ENCODE measurements at places on chromosomes 13 and 19.

DNA sequence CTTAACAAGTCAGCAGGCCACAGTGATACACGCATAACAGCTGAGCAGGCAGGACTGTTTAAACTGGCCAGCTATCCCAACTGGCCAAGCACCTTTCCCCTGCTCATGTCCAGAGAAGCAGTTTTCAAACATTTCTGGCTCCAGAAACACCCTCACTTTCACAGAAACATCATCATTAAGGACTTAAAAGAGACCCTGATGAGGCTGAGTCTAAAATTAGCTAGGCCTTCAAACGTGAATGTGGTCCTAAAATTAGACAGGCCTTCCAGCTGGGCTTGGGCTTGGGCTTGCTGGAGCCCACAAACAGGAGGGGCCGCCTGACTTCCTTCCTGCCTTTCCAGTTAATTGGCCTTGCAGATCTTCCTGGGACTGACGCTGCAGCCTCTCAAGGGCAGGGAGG is 334.2 kb downstream of the DNAJC15 start:
- DNase-seq, result no peak

DNA sequence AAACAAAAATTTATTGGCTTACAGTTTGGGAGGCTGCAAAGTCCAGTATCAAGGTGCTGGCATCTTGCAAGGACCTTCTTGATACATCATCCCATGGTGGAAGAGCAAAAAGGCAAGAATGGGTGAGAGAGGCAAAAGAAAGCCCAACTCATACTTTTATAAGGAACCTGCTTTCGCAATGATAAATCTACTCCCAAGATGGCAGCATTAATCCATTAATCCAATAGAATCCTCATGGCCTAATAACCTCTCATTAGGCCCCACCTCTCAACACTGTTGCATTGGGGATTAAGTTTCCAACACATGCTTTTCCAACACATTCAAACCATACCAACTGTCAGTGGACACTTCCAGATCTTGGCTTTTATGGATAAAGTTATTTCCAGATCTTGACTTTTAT is 48.7 kb upstream of the ZNF507 start:
- DNase-seq, result no peak

- DNase-seq, result no peak
These were observed at the start of gene ZFR2 for GRCh38 chr19:3868770-3869456. ZFR2 (minus strand) TSS chr19:3869038; CDS start chr19:3869017, 21 bp downstream.

GRCh38 chr13:72368031-72368430 is 359.4 kb downstream of the MZT1 start:
- no peak for DNase-seq

GRCh38 chr13:50617134-50617721 is 226.3 kb downstream of the DLEU7 start:
- DNase-seq, result no peak

GRCh38 chr19:46080561-46080960 is 39.8 kb upstream of the IGFL4 start:
- DNase-seq, result no peak

GRCh38 chr13:114143806-114144605 is 11.6 kb upstream of the RASA3 start:
- peak; percentile 50 for DNase-seq

DNA sequence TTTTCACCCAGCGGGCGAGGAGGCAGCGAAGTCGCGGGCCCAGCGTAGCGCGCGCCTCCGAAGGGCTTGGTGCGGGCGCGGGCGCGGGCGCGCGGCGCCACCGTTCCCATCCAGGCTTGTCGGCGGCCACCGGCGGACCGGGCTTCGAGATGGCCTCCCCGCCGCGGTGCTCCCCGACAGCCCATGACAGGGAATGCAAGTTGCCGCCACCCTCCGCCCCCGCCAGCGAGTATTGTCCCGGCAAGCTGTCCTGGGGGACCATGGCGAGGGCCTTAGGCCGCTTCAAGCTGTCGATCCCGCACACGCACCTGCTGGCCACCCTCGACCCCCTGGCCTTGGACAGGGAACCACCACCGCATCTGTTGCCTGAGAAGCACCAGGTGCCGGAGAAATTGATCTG is at the start of gene WDR88:
TSS of gene WDR88 (plus strand) at position 94 of the 400 bp plus-strand sequence. CDS start at position 150, 56 bp downstream.
- DNase-seq, result no peak

DNA sequence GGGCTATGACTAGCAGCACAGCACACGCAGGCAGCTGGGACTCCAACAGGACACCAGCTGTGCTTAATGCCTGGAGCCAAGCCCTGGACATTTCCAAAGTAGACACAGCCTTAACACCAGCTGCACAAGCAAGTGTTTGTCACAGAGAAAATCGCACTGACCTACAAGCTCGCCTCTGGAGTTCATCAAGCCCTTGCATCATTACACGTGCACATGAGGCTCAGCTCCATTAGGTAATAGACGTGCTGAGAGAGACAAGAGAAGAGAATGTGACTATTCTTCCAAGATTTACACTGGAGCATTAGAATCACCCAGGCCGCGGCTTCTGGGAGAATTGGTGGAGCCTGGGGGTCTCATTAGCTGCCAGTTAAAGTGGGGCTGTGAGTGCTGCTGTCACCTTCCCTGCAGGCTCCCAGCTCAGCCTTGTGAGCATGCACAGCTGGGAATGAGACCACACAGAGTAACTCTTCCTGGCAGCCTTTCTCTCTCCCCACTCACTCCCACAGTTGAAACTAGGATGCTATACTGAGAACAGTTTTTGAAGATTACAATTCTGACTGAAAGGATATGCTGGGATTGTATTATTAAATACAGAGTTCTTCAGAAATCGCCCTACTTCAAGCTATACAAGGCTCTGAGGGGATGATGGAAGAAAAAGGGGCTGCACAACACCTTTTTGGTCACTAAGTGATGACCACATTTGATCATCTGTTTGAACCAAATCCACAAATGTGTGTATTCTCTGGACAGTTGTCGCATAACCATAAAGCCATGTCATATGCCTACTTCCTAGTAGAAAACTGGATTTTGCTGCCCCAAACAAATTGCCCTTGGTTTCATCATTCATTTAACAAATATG is 10.5 kb downstream of the STOML3 start:
- DNase-seq, result no peak

DNA sequence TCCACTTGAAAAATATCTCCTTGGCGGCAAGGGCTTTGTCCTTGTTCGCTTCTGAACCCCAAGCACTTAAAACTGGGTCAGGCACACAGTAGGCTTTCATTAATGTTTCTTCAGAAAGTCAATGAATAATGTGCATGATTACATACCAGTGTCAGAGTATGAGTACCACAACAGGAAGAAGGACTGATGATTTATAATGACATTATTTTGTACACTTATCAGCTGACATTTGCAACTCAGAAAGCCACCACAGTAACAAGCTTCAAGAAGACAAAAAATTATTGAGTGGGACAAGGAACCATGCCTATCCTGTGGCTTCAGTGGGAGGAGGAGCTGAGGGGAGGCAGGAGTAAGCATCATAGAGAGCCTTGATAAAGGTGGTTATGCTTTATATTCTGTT is 10.0 kb downstream of the POLR1D start:
- no peak for DNase-seq

DNA sequence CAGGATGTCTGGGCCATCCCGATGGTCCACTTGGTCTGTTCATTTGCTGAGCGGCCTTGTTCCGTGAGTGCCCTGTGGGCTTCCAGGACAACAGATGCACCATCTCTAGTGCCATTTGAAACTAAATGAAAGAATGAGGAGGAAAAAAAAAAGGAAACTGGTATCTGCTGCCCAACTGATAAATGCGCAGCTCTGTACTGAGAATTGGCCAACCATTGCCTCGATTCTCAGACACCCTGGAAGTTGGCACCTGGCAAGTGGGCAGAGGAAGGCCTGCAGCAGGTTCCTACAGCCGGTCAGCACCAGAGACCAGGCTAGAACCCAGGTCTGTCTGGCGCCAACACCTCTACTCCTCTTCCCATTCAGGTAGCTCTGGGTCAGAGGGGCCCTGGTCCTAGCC is 18.9 kb downstream of the SLC7A1 start:
- no peak for DNase-seq

- DNase-seq, result no peak
These were observed 27.4 kb upstream of the PSPC1 start for GRCh38 chr13:19810151-19810550.

DNA sequence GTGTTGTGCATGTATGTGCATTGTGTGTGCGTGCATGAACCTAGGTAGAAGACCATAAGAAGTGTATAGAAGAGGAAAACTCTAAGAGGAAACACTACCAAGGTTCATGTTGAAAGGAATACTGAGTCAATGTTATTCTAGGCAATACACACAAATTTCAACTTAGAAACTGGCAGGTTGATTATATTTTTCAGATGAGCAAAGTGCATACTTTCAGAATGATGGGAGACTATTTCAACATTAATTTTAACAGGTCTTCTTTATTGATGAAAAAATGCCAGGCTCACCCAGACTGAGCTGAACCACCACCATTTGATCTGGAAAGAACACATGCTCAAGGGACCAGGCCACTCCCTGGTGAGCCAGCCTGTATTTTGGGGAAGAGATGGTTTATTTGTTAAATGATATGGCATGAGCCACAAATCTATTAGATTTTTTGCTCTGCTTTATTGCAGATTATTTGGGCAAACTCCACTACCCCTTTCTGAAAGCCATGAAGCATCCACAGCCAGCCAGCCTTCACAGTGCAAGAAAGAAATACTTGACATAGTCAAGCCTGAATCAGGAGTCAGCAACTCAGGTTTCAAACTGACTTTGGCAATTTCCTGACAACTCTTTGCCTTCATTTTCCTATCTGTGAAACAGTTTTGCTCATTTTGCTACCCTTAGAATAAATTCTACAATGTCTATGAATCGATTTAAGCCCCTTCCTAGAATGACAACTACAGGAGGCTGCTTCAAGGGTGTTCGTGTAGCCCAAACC is 368.9 kb downstream of the COG6 start:
- no peak for DNase-seq

- DNase-seq, result no peak
These were observed 571.1 kb upstream of the ARGLU1 start for GRCh38 chr13:107139006-107139405.

- no peak for DNase-seq
These were observed 795.3 kb upstream of the PCDH20 start for GRCh38 chr13:62210951-62211350.

GRCh38 chr19:35328851-35329285 is at the start of gene CD22:
CD22 (plus strand) TSS chr19:35329187; CDS start chr19:35332041, 2,854 bp downstream.
- DNase-seq, result no peak

DNA sequence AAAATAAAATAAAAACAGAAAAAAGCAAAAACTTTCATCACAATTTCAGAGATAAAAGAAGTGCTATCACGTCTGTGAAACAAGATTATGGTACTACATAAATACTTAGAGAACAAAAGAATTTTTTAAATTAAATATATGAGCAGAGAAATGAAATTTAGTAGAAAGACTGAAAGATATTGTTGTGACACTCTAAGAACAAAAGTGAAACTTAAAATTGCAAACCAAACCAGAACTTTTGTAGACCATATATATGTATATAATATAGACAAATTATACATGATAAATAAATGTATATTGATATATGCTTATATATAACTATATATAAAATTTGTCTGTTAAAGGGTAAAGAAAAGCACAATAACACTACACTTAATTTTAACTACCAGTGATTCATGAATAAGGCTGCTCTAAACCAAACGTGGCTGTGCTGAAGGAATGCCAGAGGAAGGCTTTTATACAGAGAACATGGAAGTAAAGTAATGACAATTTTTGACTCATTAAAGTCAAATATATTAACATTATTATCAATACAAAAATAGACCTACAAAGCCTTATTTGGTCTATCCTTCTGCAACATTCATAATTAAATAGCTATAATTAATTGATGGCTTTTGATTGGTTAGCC is 1516.7 kb upstream of the PCDH20 start:
- no peak for DNase-seq

DNA sequence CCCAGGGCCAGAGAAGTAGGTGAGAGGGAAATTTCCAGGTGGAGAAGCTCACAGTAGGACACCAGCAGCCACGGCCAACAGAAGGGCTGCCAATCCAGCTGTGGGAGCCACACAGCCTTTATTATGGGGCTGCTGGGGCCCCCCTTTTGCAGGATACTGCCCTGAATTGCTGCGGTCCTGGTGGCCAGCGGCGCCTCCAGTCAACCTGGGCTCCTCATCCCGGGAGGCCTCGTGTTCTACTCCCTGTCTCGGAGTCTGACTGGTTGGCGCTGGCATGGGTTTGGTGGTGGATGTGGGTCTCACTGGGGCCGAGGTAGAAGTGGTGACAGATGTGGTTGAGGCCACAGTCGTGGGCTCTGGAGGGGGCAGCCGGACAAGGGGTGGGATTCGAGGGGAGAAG is 4.1 kb downstream of the LYPD3 start:
- no peak for DNase-seq

DNA sequence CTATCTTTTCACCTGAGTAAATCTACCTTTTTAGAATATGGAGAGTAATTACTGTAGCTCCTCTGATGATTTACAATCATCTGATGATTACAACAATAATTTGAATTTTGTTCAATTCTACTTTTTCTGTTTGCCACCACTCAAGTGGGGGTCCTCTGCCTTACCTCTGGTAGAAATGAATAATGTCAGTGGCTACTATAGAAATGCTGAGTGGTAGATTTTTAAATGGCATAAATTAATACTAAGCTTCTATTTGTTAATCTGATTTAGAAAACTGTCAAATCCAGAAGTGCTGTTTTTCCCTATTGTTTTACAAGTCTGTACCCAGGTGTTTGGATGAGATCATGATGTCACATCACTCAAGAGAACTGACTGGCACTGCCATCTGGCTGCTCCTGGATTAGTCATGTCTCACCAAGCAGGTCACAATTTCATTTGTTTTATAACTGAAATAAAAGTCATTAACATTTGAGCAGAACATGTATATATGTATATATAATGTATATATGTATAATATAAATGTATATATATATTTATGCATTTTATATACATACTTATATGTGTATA is 494.8 kb downstream of the TBC1D4 start:
- no peak for DNase-seq

GRCh38 chr13:107836685-107837084 is 378.7 kb downstream of the LIG4 start:
- no peak for DNase-seq

DNA sequence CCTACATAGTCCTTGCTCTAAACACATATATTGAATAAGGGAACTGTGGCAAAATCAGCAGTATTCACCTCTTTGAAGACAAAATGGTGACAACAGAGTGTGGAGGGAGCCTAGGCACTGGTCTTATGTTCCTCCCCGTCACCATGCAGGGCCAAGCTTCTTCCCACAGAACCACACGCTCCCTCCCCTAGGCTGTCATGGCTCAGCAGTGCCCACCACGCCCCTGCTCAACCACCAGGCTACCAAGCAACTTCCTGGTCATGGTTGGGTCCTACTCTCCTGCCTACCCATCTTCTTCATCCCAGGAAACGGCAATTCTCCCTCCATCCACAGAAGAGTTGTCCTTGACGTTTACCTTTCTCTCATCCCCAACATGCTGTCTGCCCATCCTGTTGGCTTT is 126.1 kb downstream of the CRYL1 start:
- DNase-seq, result no peak
